Heart right ventricle (tissue), 16 donors: ENCODE measurements at places on chromosomes 3 and 15. TPM values are rescaled to one million over a fixed set of nuclear protein-coding genes. Genes with fewer than 3 reads are reported as not detected.

GRCh38 chr15:40927873-40928806 lies 1.0 kb upstream of the DLL4 start:
- no peaks in the 10 kb centered on the region for H3K36me3 ChIP-seq
- DNase-seq = no peak
- H3K27me3 ChIP-seq = peaks cover 44% of the 10 kb centered on the region

GRCh38 chr3:100966807-100967206 lies 26.4 kb downstream of the ABI3BP start:
- no peaks in the 10 kb centered on the region for H3K36me3 ChIP-seq
- no peaks in the 10 kb centered on the region for H3K4me1 ChIP-seq
- no peak overlapping the region for H3K27ac ChIP-seq
- H3K27me3 ChIP-seq = no peaks in the 10 kb centered on the region
- DNase-seq = no peak
- no peak overlapping the region for H3K4me3 ChIP-seq

PYGO1 gene
- 0.81 TPM for polyA plus RNA-seq

LSAMP gene
- 1.8 TPM for polyA plus RNA-seq

- no peaks in the 10 kb centered on the region for H3K36me3 ChIP-seq
- no peak overlapping the region for H3K27ac ChIP-seq
- H3K27me3 ChIP-seq = no peaks in the 10 kb centered on the region
- H3K4me1 ChIP-seq = no peaks in the 10 kb centered on the region
- H3K4me3 ChIP-seq = no peak overlapping the region
- DNase-seq = no peak
Measured at GRCh38 chr3:143266927-143267326, 147.4 kb downstream of the CHST2 start.

- DNase-seq = no peak
- no peaks in the 10 kb centered on the region for H3K4me1 ChIP-seq
- H3K4me3 ChIP-seq = no peak overlapping the region
- H3K36me3 ChIP-seq = peaks cover 8% of the 10 kb centered on the region
Measured at GRCh38 chr3:98504539-98504938, 7.1 kb downstream of the OR5K2 start.

- peak; percentile 85 for DNase-seq
- H3K36me3 ChIP-seq = no peaks in the 10 kb centered on the region
- H3K4me3 ChIP-seq = no peak overlapping the region
- peaks cover 22% of the 10 kb centered on the region for H3K4me1 ChIP-seq
Measured at GRCh38 chr15:74251131-74251811, 15.1 kb downstream of the CCDC33 start.

GRCh38 chr15:62444104-62445022 lies 279.3 kb upstream of the C2CD4B start:
- no peak overlapping the region for H3K27ac ChIP-seq
- no peak for DNase-seq
- no peaks in the 10 kb centered on the region for H3K36me3 ChIP-seq
- no peaks in the 10 kb centered on the region for H3K27me3 ChIP-seq

ZNF148 gene
- 4.8 TPM for polyA plus RNA-seq

- no peak overlapping the region for H3K4me3 ChIP-seq
- no peak overlapping the region for H3K27ac ChIP-seq
- no peaks in the 10 kb centered on the region for H3K36me3 ChIP-seq
- H3K27me3 ChIP-seq = peaks cover 8% of the 10 kb centered on the region
Measured at GRCh38 chr15:74378848-74379247, 11.4 kb upstream of the CYP11A1 start.

- H3K27ac ChIP-seq = no peak overlapping the region
- peaks cover 85% of the 10 kb centered on the region for H3K36me3 ChIP-seq
- DNase-seq = no peak
- H3K27me3 ChIP-seq = no peaks in the 10 kb centered on the region
- no peak overlapping the region for H3K4me3 ChIP-seq
Measured at GRCh38 chr15:63067976-63068743, 25.6 kb downstream of the TPM1 start.

IL17RD gene
- 1.3 TPM for polyA plus RNA-seq

DNA sequence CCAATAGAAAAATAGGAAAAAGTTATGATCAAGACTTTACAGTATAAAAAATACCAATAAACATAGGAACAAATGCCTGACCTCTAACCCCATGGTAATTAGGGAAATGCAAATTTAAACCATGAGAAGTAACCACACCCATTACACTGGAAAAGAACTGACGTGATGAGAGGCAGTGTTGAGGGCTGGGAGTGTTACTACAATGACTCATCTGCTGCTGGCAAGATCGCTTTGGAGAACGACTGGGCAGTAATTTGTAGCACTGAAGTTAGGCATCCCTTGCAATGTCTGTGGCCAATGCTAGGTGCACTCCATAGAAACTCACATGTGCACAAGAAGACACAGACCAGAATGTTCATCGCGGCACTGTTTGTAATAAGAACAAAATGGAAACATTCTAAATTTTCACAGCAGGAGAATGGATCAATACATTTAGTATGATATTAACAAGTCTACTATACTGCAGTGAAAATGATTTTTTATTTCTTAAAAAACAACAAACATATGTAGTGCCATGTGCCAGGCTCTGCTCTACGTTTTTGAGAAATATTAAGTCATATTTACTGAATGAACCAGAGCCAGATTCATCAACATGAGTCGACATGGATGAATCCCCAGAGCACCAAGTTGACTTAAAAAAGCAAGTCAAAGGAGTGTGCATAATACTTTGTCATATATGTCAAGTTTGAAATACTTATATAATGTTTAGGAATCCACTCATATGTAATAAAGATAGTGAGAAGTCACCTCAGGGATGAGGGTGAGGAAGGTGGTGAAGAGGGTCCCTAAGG lies 37.6 kb upstream of the EPHB3 start:
- no peaks in the 10 kb centered on the region for H3K36me3 ChIP-seq
- H3K27me3 ChIP-seq = peaks cover 77% of the 10 kb centered on the region
- no peak for DNase-seq
- peaks cover 24% of the 10 kb centered on the region for H3K4me1 ChIP-seq
- H3K27ac ChIP-seq = no peak overlapping the region

DNA sequence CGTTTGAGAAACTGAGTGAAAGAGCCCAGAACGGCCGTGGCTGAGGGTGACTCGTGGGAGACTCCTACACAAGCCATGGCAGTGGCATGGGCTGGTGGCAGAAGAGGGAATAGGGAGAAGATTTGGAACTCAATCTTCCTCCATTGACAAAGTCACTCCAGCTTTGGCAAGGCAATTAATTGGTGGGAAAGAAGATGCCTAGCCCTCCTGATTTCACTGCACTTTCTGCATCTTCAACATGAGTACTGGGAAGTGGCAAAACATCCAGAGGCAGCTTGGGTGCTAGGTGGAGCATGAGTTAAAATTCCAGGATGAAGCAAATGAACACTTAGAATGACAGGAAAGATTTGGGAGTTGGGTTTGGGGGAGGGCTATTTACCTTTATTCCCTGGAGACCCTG lies 1.4 kb upstream of the TGFBR2 start:
- H3K36me3 ChIP-seq = no peaks in the 10 kb centered on the region
- no peak for DNase-seq
- no peaks in the 10 kb centered on the region for H3K27me3 ChIP-seq
- H3K27ac ChIP-seq = peak overlapping the region; percentile 99
- peaks cover 69% of the 10 kb centered on the region for H3K4me1 ChIP-seq
- no peak overlapping the region for H3K4me3 ChIP-seq

DNA sequence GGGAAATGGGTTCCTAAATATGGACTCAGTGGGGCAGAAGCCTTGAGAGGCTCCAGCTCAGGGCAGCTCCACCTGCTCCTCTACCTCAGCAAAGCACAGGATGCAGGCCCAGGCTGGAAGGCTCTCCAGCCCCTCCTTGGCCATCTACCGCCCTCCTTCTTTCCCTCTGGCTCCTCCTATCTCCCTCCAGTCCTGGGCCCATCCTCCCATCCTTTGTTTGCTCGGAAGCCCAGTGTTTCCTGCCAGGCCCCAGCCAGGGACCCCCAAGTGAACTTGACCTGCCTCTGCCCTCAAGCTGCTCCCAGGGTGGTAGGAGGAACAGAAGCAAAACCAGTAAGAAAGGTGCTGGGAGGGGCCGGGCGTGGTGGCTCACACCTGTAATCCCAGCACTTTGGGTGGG lies 20.1 kb downstream of the MAPKAPK3 start:
- H3K4me1 ChIP-seq = peaks cover 33% of the 10 kb centered on the region
- H3K27me3 ChIP-seq = no peaks in the 10 kb centered on the region
- H3K4me3 ChIP-seq = no peak overlapping the region
- no peak for DNase-seq
- H3K27ac ChIP-seq = peak overlapping the region; percentile 47
- H3K36me3 ChIP-seq = peaks cover 17% of the 10 kb centered on the region

- H3K4me1 ChIP-seq = peaks cover 35% of the 10 kb centered on the region
- H3K4me3 ChIP-seq = no peak overlapping the region
Measured at GRCh38 chr3:41116851-41117250, 82.5 kb upstream of the CTNNB1 start.

SLC6A11 gene
- not detected for polyA plus RNA-seq
